Stimulated activated CD4-positive, alpha-beta T cell treated with anti-CD3 and anti-CD28 coated beads, Interleukin-1b, Interleukin-23, amount 100 ng/mL, for 1 hour (primary cell): ENCODE measurements at places on chromosomes 6 and 20.

GRCh38 chr20:63130658-63131577 lies 85.0 kb downstream of the YTHDF1 start:
- no peak for DNase-seq

DNA sequence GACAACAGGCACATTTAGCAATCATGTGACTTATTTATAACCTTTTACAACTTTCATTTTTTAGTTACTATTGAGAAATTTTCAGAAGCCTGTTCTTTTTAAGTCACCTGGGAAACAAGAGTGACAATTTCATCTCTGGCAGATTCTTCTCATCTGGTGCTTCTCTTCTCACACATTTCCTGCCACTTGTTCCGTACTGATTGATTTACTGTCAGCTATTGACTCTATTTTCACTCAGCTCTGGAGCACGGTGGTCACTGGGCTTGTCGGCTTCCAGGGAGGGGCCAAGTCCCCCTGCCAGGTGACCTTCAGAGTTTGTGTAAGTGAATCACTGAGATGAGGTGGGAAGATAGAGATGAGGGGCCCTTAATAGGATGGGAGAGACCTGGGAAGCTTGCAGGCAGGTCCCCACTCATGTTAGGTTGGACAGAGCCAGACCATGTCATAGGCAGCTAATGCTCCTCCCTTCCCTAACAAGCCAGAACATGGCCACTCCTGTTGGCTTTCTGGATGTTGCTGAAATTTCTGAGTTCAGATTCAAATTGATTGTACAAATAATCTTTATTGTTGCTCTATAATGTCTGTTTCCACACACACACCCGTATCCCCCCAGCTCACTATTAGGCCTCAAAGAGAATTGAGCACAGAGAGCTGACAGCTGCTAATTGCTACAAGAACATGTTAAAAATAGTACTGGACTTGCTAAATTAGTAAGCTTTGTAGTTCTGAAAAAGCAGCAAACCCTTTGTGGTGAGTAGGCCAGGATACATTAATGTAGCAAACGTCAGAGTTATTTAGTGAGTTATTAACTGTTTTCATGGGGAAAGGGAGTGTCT lies 13.3 kb downstream of the DUSP22 start:
- no peak for DNase-seq

GRCh38 chr6:148179786-148180185 lies 162.9 kb upstream of the SASH1 start:
- DNase-seq = no peak

DNA sequence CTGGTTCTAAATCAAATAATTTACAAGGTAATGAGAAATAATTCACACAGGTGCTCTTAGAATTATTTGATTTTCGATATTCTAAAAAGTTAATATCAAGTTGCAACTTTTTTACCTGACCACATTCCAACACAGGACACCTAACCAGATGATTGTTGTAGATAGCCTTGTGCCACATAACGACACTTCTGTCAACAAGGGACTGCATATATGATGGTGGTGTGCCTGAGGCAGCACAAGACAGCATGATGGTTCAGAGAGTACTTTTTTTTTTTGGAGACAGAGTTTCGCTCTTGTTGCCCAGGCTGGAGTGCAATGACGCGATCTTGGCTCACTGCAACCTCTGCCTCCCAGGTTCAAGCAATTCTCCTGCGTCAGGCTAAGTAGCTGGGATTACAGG lies 66.2 kb upstream of the TMEM30A start:
- DNase-seq = no peak

GRCh38 chr6:151773382-151773781 lies 34.1 kb upstream of the ESR1 start:
- no peak for DNase-seq

- DNase-seq = no peak
Observed at GRCh38 chr6:160122744-160123143, 1.1 kb downstream of the SLC22A1 start.

DNA sequence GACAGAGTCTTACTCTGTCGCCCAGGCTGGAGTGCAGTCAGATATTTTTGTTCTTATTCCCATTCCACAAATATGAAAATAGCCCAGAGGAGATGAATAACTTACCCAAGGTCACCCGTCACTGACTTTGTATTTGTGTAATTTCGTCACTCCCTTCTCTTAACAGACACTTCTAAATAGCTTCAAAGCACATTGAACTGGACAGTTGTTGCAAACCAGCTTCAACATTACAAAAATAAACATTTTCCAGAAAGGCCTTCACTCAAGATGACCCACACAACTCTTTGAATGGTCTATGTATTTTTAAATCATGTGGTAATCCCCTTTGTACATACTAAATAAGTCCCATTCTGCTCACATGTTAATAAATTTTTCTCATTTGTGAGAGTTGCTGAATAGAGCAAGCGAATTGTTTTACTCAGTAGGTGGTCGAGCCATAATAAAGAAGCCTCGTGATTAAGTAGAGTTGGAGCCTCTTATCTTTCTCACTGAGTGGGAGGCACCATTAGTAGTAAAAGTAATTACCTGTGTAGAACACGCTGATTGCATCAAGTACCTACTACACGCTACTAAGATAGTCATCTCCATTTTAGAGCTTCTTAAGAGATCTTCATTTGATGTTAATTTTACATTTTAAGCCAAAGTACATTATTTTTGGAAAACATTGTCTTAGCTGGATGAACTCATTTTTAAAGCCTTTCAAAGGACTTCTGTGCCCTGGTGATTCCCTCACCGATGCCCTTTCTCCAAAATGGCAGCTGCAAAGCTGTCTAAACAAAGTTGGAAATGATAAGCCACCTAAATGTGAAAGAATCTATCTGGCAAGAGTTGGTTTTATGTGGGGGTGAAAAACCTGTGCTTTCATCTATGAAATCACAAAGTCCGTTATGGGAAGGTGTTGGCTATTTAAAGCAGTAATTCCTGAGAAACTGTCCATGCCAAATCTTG lies 110.0 kb downstream of the TSHZ2 start:
- DNase-seq = no peak

GRCh38 chr20:1784586-1784985 lies 110.6 kb upstream of the SIRPA start:
- DNase-seq = no peak

- no peak for DNase-seq
Observed at GRCh38 chr6:153003366-153003690, 819 bp upstream of the MTRF1L start.

GRCh38 chr6:14852375-14852774 lies 393.5 kb upstream of the JARID2 start:
- no peak for DNase-seq

GRCh38 chr20:50376179-50376887 lies 133.8 kb upstream of the PTPN1 start:
- no peak for DNase-seq

DNA sequence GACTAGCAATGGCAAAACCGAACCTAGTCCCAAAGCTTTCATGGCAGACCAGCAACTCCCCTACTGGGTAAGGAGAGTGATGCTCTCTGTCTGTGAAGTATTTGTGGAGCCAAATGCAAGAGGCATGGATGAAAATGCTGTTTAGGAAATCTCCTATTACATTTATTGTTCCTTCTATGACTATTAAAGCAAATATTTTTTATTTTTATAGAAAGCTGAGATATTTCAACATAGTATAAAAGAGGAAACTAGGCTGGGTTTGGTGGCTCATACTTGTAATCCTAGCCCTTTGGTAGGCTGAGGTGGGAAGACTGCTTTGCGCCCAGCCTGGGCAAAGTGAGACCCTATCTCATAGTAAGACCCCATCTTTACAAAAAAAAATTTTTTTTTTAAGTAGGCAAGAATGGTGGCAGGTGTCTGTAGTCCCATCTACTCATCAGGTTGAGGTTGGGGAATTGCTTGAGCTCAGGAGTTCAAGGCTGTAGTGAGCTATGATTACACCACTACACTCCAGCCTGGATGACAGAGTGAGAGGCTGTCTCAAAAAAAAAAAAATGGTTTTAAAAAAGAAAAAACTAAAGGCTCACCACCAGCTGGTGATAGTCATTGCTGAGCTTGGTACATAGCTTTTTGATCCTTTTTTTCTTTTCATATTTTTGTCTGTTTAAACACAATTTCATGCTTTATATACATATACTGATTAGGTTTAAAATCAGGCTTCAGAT lies 11.3 kb downstream of the KDM1B start:
- DNase-seq = no peak

GRCh38 chr6:25279748-25280343 lies 672 bp downstream of the CARMIL1 start:
- DNase-seq = no peak

DNA sequence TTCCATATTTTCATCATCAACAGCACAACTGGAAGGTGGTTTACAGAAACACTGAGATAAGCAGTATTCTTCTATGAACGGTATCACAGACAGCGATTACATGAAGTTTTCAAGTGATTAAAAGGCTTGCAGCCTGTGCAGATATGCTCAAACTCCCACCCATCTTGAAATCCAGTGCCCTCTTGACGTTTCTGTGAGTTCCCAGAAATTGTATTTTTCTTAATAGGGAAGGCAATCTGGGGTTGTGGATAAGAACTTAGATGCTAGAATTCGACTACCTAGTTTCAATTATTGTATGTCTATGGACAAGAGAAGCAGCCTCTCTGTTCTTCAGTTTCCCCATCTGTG lies 290.3 kb downstream of the ZNF217 start:
- no peak for DNase-seq

- DNase-seq = no peak
Observed at GRCh38 chr20:47411161-47411560, 54.7 kb upstream of the ZMYND8 start.

DNA sequence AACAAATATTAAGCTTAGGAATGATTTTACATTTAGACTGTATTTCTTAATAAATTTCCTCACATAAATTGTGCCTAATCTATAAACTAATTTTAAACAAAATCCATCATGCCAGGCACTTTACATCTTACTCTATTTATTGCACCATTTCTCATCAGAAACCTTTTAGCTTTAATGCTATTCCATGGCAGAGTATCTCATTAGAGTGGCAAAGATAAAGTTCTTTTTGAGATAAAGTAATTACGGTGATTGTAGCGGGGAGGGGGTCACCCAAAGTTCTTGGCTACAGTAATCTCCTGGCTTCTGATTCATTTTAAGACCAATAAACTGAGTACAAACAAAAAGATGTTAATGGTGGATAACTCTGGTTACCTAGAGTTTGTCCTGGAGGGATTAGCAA lies 532.1 kb downstream of the PRKN start:
- DNase-seq = no peak

GRCh38 chr6:84908304-84908904 lies 144.0 kb upstream of the TBX18 start:
- DNase-seq = no peak

GRCh38 chr20:33423141-33423834 lies 20.3 kb downstream of the SNTA1 start:
- DNase-seq = no peak

DNA sequence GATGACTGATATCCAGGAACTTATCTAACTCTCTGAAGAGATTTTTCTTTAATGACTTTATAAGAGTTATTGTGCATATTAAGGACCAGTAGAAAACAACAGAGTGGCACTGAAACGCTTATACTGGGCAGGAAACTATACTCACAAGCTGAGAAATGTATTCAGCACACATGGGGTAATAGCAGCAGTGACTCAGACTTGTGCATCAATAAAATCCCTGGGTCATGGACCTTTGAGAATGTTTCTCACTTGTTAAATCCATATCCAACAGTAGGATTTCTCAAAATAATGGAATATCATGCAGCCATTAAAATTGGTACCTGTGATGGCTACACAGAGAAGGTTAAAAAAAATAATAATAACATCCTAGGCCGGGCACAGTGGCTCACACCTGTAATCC lies 219.5 kb downstream of the BTBD9 start:
- DNase-seq = no peak

- DNase-seq = no peak
Observed at GRCh38 chr6:38350942-38351341, 288.8 kb downstream of the BTBD9 start.
